ENCODE measurements at places on chromosomes 6 and 20.

DNA sequence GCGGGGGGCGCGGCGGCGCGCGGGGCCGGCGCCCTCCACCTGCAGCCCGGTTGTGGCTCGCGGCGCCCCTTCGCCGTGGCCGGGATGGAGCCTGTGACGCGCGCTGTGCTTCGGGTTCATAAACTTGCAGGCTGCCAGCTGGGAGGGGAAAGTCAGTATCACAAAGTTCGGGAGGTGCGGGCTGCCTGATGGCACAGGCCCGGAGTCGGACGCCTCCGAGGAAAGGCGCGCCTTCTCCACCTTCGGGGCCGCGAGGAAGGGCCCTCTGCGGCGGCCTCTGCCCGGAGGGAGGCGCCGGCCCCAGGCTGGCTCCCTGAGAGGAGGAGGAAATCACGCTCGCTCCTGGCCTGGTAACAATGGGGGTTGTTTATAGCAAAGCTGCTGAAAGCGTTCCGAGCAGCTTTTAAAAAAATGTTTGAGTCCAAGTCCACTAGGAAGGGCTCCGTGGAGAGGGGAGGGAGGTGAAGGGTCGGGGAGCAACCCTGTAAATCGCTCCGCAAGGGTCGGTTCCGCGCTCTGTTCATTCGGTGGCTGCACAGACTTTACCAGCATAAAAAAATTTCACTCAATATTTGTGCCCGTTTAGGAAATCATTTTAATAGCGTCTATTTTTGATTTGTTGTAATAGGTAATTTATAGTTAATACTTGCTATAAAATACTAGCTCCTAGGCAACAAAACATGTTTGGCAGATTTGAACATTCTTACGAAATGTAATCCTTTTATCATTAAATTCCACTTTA lies 1.0 kb downstream of the AFDN start:
- DNase-seq = peak; percentile 32

DNA sequence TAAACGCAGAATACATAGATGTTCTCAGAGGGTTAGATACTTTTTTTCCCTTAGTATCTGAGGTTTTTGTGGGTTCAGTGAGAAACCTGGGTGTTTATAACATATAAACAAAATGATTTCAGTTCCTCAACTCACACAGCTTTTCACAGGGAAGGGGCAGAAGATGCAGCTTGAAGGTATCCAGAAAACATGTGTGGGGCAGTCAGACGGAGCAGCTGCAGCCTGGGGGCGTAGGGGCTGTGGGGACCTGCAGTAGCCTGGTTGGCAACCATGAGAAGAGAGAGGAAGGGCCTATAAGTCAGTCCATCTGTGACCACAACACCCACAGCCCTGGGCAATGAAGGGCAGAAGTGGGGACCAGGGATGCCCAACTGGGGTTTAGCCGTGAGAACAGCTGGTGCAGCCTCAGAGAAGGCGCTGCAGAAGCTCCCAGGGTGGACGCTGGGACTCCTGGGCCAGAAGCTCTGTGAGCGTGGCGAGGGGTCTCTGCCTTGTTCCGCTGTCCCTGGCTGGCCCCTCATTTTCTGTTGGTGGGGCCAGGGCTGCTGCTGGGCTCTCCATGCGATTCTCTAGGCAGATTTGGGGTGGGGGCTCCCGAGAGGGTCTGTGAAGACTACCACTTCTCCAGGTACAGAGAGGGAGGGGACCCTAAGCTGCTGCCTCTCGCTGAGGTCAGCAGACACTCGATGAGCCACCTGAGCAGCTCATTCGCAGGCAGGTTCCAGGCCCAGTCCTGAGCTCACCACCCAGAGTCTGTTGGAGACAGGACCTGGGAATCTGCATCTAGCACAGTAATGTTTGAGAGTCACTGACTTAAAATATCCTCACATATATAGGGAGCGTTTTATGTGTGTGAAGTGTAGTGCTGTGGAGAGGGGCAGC lies 181.2 kb downstream of the ZDHHC14 start:
- no peak for DNase-seq

DNA sequence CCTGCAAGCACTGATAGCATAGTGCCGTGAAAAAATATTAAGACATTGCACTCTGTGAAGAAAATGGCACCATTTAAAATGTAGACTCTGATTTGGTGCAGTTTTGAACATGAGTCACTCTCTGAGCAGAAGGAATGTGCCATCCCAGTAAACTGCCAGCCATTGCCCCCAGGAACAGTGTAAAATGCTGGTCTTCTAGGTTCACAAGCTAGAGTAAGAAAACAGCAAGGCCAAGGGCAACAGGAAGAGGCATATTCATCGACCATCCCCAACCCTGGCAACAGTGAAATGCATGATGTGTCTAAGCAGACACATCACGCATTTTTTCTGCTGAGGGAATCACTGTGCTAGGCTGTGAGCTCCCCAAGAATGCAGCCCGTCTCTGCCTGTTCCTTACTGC lies 163.2 kb upstream of the RIN2 start:
- no peak for DNase-seq

- no peak for DNase-seq
Measured at GRCh38 chr20:10508468-10509251, 73.6 kb downstream of the SLX4IP start.

Measured in activated naive CD8-positive, alpha-beta T cell treated with anti-CD3 and anti-CD28 coated beads for 36 hours (primary cell).